ENCODE measurements at places on chromosomes 1 and 21.

GRCh38 chr1:210072129-210072528, 134.1 kb downstream of the SYT14 start:
- DNase-seq, result no peak

DNA sequence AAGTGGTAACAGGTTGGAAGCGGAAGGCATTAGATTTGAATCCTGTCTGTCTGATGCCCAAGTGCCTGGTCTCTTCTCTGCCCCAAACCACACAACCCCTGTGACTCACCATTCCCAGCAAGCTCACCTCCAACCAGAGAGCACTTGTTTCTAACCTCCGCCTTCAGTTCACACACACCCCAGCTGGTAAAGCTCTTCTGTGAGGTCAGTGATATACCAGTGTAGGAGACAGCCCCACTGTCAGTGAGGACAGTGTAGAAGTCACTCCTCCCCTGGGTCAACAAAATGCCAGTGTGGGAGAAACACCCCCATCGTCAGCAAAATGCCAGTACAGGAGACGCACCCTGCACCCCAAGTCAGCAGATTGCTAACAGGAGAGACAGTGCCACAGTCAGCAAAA, 2.6 kb downstream of the RIMS3 start:
- no peak for DNase-seq

- DNase-seq, result no peak
These were observed 5.1 kb upstream of the GNG12 start for GRCh38 chr1:67838180-67838910.

DNA sequence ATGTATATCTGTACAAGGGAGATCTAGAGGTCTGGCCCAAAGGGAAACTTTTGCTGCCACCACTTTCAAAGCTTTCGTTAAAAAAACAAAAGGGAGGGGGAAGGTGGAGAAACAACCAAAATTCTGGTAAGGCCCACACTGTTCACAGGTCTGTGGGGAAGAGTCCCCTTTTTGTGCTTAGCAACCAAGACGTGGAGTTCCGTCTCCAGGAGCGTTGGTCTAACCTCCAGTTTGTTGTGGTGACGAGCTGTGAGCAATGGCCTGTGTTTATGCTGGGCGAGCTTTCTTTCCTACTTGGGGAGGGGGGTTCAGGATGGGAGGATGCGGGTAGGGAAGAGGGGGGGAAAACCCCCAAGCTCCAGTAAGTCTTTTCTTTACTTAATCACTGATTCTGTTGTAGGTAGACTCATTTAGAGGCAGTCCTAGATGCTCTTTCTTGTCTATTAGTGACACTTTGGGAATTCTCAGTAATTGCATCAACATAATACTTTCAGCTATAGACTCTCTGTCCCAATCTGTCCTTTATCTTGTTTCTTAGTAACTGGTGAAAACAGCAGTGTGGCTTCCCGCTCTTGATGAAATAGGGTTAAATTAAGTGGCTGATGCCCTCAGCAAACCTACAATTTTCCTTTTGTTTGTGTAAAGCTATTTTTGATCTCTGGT, 1.5 kb downstream of the HIPK1 start:
- DNase-seq, result no peak

DNA sequence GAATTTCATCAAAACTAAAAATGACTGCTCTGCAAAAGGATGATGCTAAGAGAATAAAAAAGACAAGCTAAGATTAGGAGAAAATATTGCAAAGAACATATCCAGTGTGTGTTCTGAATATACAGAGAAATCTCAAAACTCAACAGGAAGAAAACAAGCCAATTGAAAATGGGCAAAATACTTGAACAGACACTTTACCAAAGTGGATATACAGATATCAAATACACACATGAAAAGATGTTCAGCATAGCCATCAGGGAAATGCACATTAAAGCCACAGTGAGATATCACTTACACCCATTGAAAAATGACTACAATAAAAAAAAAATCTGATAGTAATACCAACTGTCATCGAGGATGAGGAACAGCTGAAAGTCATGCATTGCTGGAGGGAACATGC, 21.3 kb downstream of the PRMT2 start:
- no peak for DNase-seq

DNA sequence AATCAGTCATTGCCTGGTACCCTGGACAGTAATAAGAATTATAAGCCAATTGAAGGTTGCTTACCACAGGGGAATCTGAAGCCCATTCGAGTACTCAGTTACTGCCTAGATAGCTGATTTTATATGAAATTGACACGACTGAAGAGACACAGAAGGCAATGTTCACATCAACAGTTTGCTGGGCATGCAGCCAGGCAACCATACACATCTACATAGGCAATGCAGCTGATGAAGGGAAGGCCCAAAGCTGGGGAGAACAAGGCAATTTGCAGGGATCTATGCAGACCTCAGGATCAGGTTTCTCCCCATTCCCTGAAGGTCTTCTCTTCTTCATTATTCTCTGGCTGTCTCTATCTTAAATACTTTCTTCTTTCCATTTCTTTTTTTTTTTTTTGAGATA, 448.7 kb downstream of the PTBP2 start:
- DNase-seq, result no peak

GRCh38 chr21:42974832-42975820, 764 bp downstream of the PKNOX1 start:
- DNase-seq, result peak; percentile 46

GRCh38 chr21:37695111-37695510, 221.1 kb downstream of the KCNJ6 start:
- DNase-seq, result no peak

DNA sequence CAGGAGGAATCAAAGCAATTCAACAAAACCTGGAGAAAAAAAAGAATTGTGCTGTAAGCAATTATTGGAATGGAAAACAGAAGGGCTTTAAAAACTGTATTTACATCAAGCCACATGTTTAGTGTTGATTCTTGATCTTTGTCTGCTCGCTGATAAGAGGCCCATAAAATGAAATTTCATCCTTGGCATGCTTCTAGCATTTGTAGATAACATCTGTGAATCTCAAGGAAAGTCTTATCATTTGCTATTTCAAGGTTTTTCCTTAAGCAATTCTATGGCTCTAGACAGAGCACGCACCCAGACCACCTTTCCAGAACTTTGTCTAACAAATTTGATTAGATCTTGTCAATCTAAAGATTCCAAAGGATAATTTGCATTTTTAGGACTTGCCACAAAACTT, 181.0 kb upstream of the FGGY start:
- DNase-seq, result no peak

- no peak for DNase-seq
These were observed 154.8 kb upstream of the COL6A1 start for GRCh38 chr21:45826676-45827301.

DNA sequence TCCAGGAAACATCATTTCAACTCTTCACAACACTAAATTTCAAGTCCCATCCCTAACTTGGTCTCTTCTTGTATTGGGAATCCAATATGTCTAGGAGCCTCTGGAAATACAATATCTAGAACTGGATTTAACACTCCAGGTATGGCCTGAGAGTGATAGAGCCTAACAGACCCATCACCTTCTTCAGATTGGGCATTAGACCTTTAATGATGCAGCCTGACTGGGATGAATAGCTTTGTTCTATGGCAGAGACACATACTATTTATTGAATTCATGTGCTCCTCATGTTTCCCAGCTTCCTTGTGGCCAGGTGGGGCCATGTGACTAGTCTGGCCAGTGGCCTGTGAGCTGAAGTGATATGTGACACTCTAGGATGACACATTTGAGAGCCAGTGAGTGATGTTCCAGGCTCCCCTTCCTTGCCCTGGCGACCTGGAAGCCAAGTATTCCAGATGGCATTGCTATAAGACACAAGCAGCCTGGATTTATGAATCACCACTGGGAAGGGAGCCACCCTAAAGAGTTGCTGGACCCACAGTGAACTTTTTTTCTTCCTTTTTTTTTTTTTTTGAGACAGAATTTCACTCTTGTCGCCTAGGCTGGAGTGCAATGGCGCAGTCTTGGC, 31.0 kb upstream of the POU3F1 start:
- DNase-seq, result no peak

Data from D721Med (cell line).